Calu3 (cell line): ENCODE measurements at places on chromosomes 6 and 20.

GRCh38 chr20:3757268-3757667 lies 10.3 kb downstream of the ADISSP start:
- no peak for DNase-seq

GRCh38 chr6:20915156-20915555 lies 380.9 kb downstream of the CDKAL1 start:
- DNase-seq = no peak

DNA sequence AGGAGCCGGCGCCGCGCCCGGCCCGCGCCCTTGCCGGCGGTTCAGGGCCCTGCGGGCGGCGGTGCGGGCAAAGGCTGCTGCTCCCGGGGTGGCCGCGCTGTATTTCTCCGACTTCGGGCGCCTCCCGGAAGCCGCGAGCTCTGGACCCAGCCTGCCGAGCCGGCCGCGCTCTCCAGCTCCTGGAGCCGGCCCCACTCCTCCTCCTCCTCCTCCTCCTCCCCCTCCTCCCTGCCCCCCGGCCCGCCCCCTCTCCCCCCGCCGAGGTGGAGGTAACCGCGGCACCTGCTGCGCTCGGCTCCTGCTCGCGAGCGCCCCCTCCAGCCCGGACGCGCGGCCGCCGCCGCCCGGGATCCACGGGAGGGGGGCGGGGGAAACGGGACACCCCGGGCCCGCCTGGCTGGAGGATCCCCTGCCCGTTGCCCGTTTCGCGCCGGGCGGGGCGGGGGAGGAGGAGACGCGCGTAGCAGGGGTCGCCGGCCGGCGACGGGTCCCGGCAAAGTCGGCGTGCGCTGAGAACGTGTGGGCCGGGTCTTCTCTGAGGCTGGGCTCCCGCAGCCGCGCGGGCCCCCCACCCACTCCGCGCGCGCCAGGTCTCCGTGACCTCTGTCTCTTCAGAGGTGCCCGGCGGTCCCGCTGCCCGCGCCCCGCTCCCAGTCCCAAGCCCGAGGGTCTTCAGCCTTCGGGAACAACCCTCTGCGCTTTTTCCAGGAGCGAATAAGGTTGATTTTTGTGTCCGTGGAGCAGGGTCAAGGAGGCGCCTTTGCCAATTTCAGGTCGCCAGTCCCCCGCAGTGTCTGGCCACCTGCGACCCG lies at the start of gene SLC22A23:
Gene SLC22A23 (minus strand): TSS at position 153 of the 812 bp plus-strand sequence. CDS start 491 bp downstream, outside the sequence.
- DNase-seq = peak; percentile 73

GRCh38 chr6:93684339-93684738 lies 265.0 kb upstream of the EPHA7 start:
- DNase-seq = peak; percentile 50

DNA sequence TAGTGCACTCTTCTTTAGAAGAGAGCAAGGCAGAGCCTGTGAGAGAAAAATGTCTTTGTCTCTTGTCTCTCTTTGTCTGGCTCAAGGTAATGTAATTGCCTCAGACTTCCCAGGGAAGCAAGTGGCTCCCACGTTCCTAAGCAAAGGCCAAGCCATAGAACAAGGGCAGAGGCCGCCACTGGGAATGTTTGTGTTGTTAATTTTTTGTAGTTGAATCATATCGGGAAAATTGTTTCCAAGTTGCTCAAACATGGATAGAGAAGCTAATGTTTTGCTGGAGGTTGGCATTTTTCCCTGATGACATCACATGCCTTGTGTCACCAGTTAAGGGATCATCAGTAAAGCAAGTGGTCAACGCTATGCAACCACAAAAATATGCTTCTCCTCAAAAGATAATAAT lies 211.5 kb upstream of the FOXA2 start:
- peak; percentile 1 for DNase-seq
